ENCODE measurements at places on chromosomes 2 and 18.

GRCh38 chr2:85735691-85736090, 18.1 kb upstream of the ATOH8 start:
- DNase-seq: no peak

DNA sequence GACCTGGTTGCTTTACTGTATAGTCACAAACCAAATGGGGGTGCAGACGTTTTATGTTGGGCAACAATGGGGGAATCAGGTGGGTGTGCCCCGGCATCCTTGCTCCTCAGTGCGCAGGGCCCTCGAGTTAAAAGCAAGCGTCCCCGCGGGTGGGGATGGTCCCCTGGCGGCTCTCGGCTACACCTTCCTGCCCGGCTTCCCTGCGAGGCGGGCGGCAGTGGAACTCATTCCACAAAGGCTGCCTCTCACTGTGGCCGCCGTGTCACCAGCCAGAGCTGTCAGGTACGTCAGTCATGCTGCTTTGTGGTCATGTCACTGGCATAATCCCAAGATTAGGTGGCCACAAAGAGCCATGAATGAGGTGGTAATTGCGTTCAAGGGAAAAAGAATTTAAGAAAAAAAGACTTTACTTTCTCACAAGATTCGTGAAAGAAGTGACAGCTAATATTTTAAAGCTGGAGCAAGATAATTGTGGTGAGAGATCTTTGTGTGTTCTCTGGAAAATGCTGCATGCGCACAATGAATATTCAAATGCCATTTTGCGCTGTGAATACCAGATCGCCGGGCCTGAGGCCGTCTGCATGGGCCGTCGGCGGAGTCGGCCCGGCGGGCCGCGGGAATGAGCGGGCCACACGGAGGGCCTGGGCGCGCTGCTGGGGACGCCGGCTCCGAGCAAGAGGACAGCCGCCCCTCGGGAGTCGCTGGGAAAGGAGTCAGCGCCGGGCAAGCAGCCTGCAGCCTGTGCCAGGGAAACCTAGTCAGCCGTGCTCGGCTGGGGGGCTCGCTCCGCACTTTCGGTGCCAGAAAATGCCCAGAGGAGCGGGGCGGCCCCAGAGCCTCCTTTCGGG, 82.3 kb upstream of the LDLRAD4 start:
- no peak for DNase-seq

GRCh38 chr2:109148117-109148746, 19.2 kb downstream of the SH3RF3 start:
- DNase-seq: no peak

DNA sequence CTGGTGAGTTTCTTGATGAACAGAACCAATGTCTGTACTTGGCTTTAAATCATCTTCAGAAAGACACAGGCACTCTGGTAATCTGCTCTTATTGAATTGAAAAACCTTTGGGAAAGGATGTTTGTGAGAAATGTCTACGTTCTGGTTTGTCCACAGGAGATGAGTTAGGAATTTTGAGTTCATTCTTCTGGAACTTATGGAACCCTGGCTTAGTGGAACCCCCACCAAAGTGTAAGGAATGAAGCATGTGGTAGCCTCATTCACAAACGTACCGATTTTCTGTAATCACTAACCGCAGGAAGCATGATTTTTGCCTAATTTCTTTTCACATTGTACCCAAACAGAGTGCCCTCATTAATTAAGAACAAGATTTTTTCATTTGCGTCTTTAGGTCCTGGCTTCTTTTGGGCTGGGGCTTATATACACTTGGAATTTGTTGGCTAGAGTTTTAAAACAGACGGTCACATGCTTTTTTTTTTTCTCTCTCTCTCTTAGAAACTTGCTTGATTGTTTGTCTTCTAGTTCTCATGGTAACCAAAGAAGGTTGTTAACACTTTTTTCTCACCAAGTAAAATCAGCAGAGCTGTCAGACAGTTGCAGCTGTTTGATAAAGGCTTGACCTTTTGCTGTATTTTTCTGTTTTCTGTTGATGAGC, 314.1 kb upstream of the THUMPD2 start:
- no peak for DNase-seq

DNA sequence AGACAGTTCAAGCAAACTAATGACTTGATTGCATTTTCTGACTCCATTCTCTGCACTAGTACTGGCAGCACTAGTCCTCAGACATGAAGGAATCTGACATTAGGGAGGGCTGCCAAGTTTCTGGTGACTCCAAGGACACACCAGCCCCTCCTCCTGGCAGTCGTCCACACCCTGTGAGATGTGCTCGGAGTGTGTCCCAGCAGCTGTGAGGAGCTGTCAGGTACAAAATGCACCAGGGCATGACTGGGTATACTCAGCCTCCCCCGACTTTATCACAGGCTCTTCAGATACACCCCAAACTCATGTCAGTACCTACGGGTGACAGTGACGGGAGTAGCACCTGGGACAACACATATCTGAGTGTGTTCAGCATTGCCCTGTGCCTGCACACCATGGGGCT, 43.1 kb downstream of the EDAR start:
- DNase-seq: no peak

DNA sequence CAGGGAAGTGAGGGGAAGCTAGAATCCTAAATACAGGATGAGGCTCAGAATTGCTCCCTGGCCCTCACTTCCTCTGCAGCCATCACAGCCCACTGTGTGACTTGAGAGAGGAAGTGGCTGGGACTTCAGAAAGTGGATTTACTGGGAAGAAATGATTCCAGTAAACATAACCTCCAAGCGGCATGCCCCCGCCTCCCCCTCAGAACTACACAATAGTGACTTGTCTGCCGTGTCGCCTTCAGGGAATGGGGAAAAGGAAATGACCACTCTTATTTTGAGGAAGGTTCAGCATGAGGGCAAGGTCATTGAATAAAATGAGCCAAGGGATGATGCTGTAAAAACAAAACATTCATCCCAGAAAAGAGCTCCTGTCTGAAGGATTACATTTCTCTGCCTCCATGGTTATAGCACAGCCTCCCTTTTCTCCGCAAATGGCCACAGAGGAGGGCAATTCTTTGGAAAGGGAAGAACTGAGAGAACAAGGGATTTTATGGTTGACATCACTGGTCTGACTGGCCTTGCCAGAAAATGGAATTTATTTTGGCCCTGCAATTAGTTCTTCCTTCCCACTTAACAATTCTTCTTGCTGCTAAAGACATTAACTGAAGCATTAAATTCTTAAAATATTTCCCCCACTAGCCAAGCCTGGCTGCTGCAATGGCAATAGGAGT, 78.9 kb upstream of the DAPL1 start:
- no peak for DNase-seq

All from stimulated activated CD8-positive, alpha-beta memory T cell treated with anti-CD3 and anti-CD28 coated beads, Interleukin-15, amount 100 ng/mL, for 1 hour (primary cell).